Stimulated activated memory B cell treated with anti-CD40 and anti-IgM and Interleukin-4, amounts not matched to agents 10 μg/mL and 1 μg/mL and 100 μg/mL, for 72 hours (primary cell): ENCODE measurements at places on chromosomes 12 and 14.
A peak's percentile ranks its signal among the peaks of the same experiment; 100 is the strongest.

GRCh38 chr12:5294274-5295070 lies 137.4 kb upstream of the NTF3 start:
- no peak for ATAC-seq

- no peak for ATAC-seq
Observed at GRCh38 chr12:64088431-64089349, 133.4 kb downstream of the KICS2 start.

GRCh38 chr14:66403183-66403582 lies 83.0 kb upstream of the CCDC196 start:
- ATAC-seq, result peak; percentile 61

GRCh38 chr14:22268875-22269274 lies 320.1 kb downstream of the DAD1 start:
- no peak for ATAC-seq

- no peak for ATAC-seq
Observed at GRCh38 chr14:68692916-68693771, 99.7 kb downstream of the ZFP36L1 start.

- ATAC-seq, result no peak
Observed at GRCh38 chr12:7136676-7137075, 6.5 kb downstream of the CLSTN3 start.

DNA sequence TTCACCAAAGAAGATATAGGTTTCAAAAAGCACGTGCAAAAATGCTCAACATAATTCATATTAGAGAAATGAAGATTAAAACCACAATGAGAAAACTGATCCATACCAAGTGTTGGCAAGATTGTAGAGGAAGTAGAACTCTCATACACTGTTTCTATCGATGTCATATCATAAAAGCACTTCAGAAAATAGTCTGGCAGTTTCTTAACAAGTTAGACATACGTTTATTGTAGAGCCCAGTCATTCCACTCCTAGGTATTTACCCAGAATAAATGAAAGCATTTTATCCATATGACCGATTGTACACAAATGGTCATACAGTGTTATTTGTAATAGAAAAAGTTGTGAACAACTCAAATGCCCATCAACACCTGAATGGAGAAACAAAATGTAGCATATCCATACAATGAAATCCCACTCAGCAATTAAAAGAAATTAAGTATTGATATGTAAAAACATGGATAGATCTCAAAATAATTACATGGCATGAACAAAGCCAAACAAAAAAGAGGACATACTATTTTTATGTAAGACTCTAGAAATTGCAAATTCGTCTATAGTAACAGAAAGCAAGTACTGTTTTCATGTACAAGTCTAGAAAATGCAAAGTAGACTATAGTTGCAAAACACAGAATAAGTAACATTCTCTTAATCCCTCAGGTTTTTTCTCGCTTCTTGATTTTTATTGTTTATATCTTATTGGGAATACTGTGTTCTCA lies 41.0 kb downstream of the USP15 start:
- ATAC-seq, result no peak

GRCh38 chr12:56980941-56981530 lies 23.6 kb upstream of the RDH16 start:
- no peak for ATAC-seq

GRCh38 chr14:64082837-64083236 lies 211.3 kb downstream of the ESR2 start:
- no peak for ATAC-seq

GRCh38 chr12:4216187-4216927 lies 57.2 kb upstream of the CCND2 start:
- peak; percentile 13 for ATAC-seq
